Stimulated activated CD8-positive, alpha-beta memory T cell treated with anti-CD3 and anti-CD28 coated beads, Interleukin-7, amount 100 ng/mL, for 24 hours (primary cell): ENCODE measurements at places on chromosomes 16 and 17.
A peak's percentile ranks its signal among the peaks of the same experiment; 100 is the strongest.

GRCh38 chr17:81385320-81386111, 9.7 kb upstream of the BAHCC1 start:
- no peak for DNase-seq

DNA sequence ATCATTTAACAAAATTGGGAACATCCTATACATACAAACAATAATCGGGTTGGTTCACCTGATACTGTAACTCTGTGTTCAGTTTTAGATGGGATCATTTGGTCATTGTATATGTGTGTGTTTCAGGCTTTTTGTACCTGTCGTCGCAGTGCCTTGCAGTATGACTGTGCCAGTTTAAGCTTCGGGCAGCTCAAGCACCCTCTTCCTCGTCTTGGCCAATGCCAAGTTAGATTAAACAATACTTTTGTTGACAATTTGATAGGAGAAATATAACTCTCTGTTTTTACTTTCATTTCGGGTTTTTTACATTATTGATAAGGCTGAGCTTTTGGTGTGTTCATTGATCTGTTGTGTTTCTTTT, 37.0 kb upstream of the ARHGAP17 start:
- DNase-seq, result no peak

GRCh38 chr16:86126891-86127290, 227.9 kb downstream of the IRF8 start:
- no peak for DNase-seq

DNA sequence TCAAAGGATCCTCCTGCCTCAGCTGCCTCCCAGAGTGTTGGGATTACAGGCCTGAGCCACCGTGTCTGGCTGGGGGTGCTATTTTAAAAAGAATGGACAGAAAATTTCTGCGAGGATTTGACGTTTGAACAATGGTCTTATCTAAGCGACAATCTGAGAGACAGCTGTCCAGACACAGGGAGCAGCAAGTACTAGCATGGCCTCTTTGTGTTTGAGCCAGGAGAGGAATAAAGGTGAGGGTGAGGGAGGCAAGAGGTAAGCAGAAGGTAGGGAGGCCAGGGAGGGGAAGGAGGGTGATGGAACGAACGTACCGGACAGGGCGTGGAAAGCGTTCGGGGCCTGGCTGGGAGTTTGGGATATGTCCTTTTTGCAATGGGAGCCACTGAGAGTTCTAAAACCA, 59.2 kb downstream of the PITPNC1 start:
- no peak for DNase-seq

- no peak for DNase-seq
These were observed 124.0 kb downstream of the GP2 start for GRCh38 chr16:20203272-20203671.

DNA sequence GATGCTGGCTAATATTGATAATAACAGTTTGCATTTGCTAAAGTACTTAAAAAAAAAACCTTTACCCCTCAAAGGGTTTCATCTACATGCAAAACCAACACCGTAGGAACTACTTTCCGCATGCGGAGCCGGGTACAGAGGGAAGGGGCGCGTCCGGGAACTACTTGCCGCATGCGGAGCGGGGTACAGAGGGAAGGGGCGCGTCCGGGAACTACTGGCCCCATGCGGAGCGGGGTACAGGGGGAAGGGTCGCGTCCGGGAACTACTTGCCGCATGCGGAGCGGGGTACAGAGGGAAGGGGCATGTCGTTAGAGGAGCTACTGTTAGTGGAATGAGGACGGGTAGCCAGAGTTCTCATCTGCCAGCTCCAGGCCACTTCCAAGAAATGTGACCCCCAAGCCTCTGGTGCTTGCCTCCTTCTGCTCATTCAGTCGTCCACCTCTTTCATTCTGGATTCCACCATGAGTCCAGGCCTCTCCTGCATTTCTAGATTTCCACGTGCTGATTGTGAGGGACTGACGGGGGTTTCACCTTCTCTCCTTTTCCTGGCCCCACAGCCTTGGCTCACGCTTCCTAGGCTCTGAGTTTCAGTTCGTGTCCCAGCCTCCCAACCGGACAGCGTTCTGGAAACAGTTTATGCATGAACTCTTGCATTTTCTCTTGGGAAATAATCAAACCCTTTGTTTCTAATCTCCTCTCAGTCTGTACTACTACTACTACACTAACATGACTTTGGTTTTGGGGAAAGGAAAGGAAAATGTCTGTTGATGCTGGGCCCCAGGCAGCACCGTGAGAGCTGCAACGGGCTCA, 26.9 kb downstream of the MINK1 start:
- DNase-seq, result no peak

DNA sequence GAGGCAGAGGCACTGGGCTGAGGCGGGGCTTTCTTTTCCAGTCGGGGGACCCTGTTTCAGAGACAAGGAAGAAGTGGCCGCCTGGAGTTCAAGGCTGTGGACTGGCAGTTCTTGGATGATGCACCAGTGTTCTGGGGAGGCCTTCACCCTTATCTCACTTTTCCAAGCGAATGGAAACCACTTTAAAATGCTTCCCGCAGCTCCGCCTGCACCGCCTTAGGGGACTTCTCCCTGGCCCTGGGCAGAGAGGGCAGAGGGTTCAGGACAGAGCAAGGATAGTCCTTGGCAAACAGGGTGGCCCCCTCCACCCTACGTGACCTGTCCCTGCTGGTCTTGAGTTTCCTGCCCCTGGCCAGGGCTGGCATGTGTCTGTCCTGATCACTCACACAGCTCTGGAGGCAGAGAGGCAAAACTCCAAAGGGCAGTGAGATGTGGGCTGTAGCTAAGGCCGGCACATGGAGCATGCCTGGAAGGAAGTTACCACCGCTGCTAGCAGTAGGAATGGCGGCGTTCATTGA, 20.6 kb downstream of the RTN4RL1 start:
- DNase-seq, result no peak

DNA sequence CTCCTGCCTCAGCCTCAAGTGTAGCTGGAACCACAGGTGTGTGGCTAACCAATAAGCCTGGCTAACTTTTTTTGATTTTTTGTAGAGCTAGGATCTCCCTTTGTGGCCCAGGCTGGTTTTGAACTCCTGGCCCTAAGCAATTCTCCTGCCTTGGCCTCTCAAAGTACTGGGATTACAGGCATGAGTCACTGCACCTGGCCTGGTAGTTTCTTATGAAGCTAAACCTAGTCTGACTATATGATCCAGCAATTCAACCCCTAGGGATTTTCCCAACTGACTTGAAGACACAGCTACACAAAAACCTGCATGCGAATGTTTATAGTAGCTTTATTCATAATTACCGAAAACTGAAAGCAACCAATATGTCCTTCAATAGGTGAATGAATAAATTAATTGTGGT, 176.2 kb upstream of the IRX3 start:
- DNase-seq, result no peak

DNA sequence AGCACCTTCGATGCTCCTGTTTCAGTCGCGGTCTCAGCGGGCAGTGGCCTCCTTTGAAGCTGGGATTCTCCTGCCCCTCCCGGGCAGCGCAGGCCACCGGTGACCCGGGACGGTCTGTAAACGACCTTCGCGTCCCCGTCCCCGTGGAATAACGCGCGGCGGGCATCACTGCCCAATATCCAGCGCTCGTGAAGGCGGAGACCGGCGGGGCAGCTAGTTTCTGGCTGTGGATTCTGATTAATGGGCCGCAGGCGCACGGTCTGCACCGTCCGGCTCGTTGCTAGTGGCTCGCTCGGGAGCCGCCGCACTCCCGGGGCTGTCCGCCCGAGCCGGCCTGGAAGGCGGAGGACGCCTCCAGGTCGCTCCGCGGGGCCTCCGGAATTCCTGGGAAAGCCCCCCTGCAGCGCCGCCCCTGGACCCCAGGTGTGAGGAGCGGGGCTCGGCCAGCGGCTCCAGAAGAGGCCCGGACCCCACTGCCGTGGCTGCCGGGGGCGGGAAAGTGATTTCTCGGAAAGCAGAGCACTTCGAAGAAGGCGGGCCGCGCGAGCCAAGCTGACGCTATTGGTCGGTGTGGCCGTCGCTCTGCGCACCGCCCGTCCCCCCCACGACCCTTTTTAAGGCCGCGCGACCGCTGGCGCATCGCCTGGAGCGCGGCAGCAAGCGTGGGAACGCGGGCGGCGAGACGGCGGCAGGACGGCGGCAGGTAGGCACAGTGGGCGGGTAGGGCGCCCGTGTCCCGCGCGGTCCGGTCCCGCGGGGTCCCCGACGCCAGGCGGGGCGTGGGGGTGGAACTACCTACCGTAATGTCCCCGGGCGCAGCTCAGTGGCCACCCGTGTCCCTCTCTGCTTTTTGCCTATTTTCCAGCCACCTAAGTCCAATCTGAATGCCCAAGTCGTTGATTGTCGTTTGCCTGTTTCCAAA, at the start of gene IRF8:
IRF8 (plus strand) TSS at position 642 of the 922 bp plus-strand sequence. CDS start 3,854 bp downstream, outside the sequence.
- peak; percentile 58 for DNase-seq

- no peak for DNase-seq
These were observed 43.5 kb downstream of the GPRC5B start for GRCh38 chr16:19841184-19841583.

- no peak for DNase-seq
These were observed 10.0 kb downstream of the CMC2 start for GRCh38 chr16:80996688-80997138.

DNA sequence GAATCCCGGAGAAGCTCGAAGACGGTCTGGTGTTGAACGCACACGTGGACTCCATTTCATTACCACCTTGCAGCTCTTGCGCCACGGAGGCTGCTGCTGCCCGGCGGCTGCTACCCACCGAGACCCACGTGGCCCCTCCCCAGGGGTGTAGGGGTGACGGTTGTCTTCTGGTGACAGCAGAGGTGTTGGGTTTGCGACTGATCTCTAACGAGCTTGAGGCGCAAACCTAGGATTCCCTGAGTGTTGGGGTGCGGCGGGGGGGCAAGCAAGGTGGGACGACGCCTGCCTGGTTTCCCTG, 1.7 kb upstream of the CBX4 start:
- no peak for DNase-seq

DNA sequence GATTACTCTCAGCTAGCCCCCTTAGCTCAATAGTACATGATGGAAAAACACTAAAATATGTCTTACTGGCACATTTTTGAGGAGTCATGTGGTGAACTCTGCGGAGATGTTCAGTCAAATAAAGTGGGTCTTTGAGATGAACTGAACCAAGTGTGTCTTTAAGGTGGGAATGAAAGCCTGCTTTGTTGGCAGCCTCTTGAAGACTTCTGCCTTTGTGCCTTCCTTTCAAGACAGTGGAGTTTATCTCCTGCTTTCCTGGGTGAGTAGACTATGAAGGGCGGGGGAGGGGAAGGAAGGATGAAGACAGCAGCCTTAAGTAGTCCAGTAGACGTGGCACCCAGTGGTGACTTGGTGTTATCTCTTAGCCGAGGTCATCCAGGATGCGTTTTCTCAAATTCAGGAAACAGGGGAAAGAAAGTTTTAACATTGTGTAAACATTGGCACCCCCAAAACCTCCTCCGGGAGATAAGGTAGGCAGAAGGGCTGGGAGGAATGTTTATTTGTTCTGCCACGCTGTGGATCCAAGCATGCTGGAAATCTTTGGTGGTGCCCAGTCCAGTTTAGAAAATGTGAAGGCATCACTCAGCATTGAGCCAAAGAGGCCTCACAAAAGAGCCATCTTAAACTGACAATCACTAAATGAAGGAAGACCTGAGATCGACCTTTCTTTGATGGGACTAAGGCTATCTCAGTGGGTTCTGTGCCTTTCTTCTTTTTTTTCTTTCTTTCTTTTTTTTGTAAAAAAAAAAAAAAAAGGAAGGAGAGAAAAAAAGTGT, 220.6 kb downstream of the FTO start:
- no peak for DNase-seq

DNA sequence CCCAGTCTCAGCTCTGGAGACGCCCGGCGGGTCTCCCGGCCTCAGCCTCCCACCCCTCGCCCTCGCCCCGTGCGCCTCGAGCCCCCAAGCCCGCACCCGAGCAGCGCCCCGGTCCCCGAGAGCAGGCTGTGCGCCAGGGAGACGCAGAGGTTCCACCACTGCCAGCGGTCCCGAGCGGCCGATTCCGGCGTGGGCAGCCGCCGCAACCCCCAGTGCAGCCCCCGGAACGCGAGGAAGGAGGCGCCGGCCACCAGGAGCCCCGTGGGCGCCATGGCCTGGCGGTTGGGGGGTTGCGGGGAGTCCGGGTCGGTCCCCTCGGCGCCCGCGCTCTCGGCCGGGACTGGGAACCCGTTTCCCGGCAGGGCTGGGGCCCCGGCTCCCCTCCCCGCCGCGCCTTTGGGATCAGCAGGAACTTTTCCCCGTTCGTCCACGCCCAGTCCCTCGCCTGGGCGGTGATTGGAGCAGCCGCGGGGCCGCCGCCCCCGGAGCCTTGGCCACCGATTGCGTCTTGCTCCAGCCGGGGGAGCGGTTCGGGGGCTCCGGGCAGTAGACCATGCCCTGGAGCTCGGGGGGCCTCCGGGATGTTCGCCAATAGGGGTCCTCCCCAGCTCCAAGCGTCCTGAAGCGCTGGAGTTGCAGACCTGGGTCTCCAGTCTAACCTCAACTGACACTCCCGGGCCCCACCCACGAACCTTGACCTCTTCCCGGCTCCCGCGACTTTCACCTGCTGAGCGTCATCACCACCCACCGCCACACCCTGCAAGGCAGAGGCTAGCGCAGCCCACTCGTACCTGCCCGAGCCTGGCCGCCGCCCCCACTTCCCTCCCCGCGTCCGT, at the start of gene TLCD2:
TLCD2 (minus strand) TSS at position 407 of the 836 bp plus-strand sequence; CDS start at position 272, 135 bp downstream.
- no peak for DNase-seq

- DNase-seq, result no peak
These were observed 57.0 kb downstream of the FOXL1 start for GRCh38 chr16:86635176-86635876.

- DNase-seq, result no peak
These were observed 68.8 kb downstream of the LYRM1 start for GRCh38 chr16:20969386-20969785.

DNA sequence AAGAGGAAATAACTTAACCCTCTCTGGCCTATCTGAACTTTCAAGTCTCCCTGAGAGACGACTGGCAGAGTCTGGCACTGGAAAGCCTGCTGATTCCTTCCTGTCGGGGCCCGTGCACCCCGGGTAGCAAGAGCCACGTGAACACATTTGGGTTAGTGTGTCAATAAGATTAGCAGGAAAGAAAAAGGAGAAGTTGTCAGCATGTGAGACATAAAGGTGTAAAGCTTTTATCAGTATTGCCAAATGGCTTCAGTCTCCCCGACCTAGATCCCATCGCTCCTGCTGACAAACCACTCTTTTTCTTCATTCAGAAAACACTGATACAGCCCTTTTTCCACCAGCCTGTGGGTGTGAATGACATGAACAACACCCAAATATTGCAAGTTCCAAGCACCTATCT, 74.4 kb downstream of the CCT6B start:
- DNase-seq, result no peak

GRCh38 chr17:17535957-17536356, 39.8 kb upstream of the RASD1 start:
- no peak for DNase-seq
